ENCODE measurements at places on chromosomes 3 and 15.
A peak's percentile ranks its signal among the peaks of the same experiment; 100 is the strongest.

- no peaks in the 10 kb centered on the region for H3K36me3 ChIP-seq
- no peak overlapping the region for H3K4me3 ChIP-seq
- H3K27me3 ChIP-seq = peaks cover 10% of the 10 kb centered on the region
These were observed 32.0 kb upstream of the CCDC80 start for GRCh38 chr3:112672716-112673541.

DNA sequence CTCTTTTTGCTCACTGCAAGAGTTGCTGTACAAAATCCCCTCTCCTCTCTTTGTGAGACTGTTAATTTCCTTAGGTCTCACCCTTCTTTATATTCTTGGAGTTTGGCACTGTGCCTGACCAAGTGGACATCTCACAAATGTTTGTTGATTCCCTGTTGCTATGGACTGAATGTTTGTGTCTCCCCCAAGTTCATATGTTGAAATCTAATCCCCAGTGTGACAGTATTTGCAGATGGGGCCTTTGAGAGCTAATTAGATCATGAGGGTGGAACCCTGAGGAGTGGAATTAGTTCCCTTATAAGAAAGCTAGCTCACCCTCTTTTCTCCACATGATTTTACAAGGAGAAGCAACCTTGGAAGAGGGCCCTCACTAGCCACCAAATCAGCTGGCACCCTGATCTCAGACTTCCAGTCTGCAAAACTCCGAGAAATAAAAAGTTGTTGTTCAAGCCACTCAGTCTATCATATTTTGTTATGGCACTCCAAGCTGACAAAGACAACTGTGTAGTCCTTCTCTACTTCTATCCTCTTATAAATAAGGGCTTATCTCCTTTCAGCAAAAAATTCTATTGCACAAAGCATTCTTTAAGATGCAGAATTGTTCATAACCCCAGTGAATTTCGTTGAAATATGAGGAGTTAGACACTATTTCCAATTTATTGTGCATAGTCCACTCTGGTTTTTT lies 65.5 kb upstream of the NPHP3 start:
- peaks cover 7% of the 10 kb centered on the region for H3K27me3 ChIP-seq
- no peaks in the 10 kb centered on the region for H3K4me1 ChIP-seq
- H3K27ac ChIP-seq = no peak overlapping the region
- no peak for DNase-seq
- H3K4me3 ChIP-seq = no peak overlapping the region

- H3K36me3 ChIP-seq = peaks cover 5% of the 10 kb centered on the region
- H3K27me3 ChIP-seq = no peaks in the 10 kb centered on the region
- no peak for DNase-seq
- peaks cover 28% of the 10 kb centered on the region for H3K4me1 ChIP-seq
- H3K4me3 ChIP-seq = no peak overlapping the region
These were observed 33.7 kb downstream of the FLNB start for GRCh38 chr3:58041826-58042324.

GRCh38 chr15:71562251-71562650 lies 248.1 kb upstream of the NR2E3 start:
- no peaks in the 10 kb centered on the region for H3K4me1 ChIP-seq
- H3K27me3 ChIP-seq = peaks cover 8% of the 10 kb centered on the region
- H3K4me3 ChIP-seq = no peak overlapping the region
- no peak for DNase-seq

DNA sequence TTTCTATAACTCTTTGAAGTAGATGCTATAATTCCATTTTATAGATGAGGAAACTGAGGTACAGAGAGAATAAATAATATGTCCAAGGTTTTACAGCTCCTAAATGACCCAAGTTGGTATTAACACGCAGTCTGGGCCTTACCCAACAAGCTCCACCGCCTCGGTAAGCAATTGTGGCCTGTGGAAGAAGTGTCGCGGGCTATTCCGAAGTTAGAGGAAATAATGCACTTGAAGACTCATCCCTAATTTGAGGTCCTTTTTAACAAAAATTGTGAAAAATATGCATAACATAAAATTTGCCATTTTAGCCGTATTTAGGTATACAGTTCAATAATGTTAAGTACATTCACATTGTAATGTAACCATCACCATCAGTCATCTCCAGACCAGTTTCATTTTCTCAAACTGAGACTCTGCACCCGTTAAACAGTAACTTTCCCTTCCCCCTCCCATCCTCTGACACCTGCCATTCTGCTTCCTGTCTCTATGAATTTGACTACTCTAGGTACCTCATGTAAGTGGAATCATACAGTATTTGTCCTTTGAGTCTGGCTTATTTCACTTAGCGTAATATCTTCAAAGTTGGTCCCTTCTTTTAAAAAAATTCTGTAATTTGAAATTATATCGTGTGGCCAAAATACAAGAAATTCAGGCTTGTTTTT lies 18.2 kb downstream of the IDH3A start:
- DNase-seq = peak; percentile 47
- peak overlapping the region; percentile 7 for H3K4me3 ChIP-seq
- no peaks in the 10 kb centered on the region for H3K27me3 ChIP-seq
- no peak overlapping the region for H3K27ac ChIP-seq
- H3K4me1 ChIP-seq = peaks cover 26% of the 10 kb centered on the region

GRCh38 chr3:30286811-30287210 lies 319.6 kb upstream of the TGFBR2 start:
- H3K27me3 ChIP-seq = no peaks in the 10 kb centered on the region
- H3K36me3 ChIP-seq = no peaks in the 10 kb centered on the region
- no peak overlapping the region for H3K27ac ChIP-seq
- peaks cover 12% of the 10 kb centered on the region for H3K4me1 ChIP-seq

GRCh38 chr3:4748701-4749378 lies 230.4 kb upstream of the BHLHE40 start:
- H3K27me3 ChIP-seq = no peaks in the 10 kb centered on the region
- peaks cover 17% of the 10 kb centered on the region for H3K4me1 ChIP-seq
- H3K4me3 ChIP-seq = no peak overlapping the region
- H3K36me3 ChIP-seq = peaks cover 37% of the 10 kb centered on the region
- DNase-seq = no peak

DNA sequence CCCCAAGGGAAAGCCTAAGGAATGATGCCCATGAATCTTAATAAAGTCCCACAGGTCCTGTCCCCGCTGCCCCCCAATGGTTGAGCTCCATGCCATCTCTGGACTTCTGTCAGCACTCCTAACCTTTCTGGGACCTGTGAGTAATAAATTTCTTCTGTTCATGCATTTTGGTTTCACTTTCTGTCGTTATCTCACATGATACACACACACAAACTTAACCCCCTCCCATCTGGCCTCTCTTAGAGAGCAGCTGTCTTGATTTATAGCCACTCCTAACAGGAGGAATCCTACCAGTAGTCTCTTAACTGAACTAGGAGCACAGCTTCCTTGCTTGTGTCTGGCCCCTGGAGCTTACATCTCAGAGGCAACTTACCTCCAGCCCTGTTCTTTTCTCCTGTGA lies 82.7 kb upstream of the SELENOK start:
- no peak overlapping the region for H3K4me3 ChIP-seq
- DNase-seq = no peak
- no peaks in the 10 kb centered on the region for H3K4me1 ChIP-seq
- no peak overlapping the region for H3K27ac ChIP-seq
- peaks cover 9% of the 10 kb centered on the region for H3K36me3 ChIP-seq
- peaks cover 7% of the 10 kb centered on the region for H3K27me3 ChIP-seq

- H3K27ac ChIP-seq = no peak overlapping the region
- no peak for DNase-seq
- H3K4me3 ChIP-seq = no peak overlapping the region
- no peaks in the 10 kb centered on the region for H3K27me3 ChIP-seq
- peaks cover 31% of the 10 kb centered on the region for H3K4me1 ChIP-seq
These were observed 3.2 kb downstream of the DVL3 start for GRCh38 chr3:184158404-184158803.

- H3K27me3 ChIP-seq = peaks cover 15% of the 10 kb centered on the region
- H3K36me3 ChIP-seq = no peaks in the 10 kb centered on the region
- H3K4me1 ChIP-seq = no peaks in the 10 kb centered on the region
- no peak overlapping the region for H3K27ac ChIP-seq
These were observed 274.8 kb downstream of the THSD4 start for GRCh38 chr15:71390096-71390495.

GRCh38 chr15:52220251-52220650 lies 29.1 kb upstream of the GNB5 start:
- H3K27me3 ChIP-seq = no peaks in the 10 kb centered on the region
- H3K4me3 ChIP-seq = no peak overlapping the region
- H3K36me3 ChIP-seq = peaks cover 7% of the 10 kb centered on the region
- DNase-seq = no peak

- DNase-seq = no peak
- H3K27me3 ChIP-seq = peaks cover 1% of the 10 kb centered on the region
- no peak overlapping the region for H3K27ac ChIP-seq
These were observed 44.2 kb upstream of the C2CD4B start for GRCh38 chr15:62209322-62209721.

- H3K4me1 ChIP-seq = no peaks in the 10 kb centered on the region
- no peaks in the 10 kb centered on the region for H3K36me3 ChIP-seq
- H3K27me3 ChIP-seq = no peaks in the 10 kb centered on the region
- DNase-seq = no peak
These were observed 767.7 kb upstream of the ALCAM start for GRCh38 chr3:104598848-104599511.

GRCh38 chr3:150308037-150308319 lies 100.1 kb upstream of the TSC22D2 start:
- H3K36me3 ChIP-seq = no peaks in the 10 kb centered on the region
- H3K27me3 ChIP-seq = peaks cover 13% of the 10 kb centered on the region
- no peak overlapping the region for H3K4me3 ChIP-seq
- no peak overlapping the region for H3K27ac ChIP-seq
- no peak for DNase-seq

DNA sequence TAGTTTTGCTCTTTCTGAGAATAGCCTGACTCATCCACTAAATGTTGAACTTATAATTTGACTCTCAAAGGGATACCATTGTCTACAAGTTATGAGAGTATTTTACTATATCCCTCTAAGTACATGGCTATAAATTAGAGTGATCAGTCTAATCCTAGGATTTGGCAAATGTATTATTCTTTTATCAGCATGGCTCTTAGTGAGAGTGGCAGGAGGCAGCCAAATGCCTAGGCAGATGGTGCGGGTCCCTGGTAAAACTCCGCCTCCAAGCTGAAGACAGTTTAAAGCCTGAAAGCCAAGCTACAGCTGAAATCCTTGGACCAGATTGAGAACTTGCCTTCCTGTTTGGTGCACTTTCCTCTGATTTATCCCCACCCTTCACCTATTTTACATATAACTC lies 631.8 kb downstream of the SQOR start:
- H3K27ac ChIP-seq = no peak overlapping the region
- H3K4me3 ChIP-seq = no peak overlapping the region
- no peak for DNase-seq
- H3K27me3 ChIP-seq = peaks cover 2% of the 10 kb centered on the region
- H3K4me1 ChIP-seq = no peaks in the 10 kb centered on the region

DNA sequence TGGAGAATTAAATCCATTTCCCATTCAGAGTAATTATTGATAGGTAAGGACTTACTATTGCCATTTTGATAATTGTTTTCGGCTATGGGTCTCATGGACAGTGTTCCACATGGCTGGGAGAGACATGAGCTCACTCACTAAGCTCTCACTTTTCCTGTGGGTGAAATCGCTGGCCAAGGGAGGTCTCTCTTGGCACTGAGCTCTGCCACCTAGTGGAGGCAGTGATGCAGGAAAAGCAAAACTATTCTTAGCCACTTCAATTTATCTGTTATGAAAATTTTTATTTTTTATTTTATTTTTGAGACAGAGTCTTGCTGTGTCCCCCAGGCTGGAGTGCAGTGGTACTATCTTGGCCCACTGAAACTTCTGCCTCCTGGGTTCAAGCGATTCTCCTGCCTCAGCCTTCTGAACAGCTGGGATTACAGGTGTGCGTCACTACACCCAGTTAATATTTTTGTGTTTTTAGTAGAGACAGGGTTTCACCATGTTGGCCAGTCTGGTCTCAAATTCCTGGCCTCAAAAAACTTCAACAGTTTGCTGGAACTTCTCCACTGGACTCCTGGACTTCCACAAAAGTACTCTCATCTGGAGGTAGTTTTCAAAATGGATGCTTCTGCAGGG lies 4.7 kb upstream of the RNF13 start:
- H3K4me3 ChIP-seq = no peak overlapping the region
- H3K4me1 ChIP-seq = peaks cover 8% of the 10 kb centered on the region
- no peaks in the 10 kb centered on the region for H3K27me3 ChIP-seq
- no peaks in the 10 kb centered on the region for H3K36me3 ChIP-seq

DNA sequence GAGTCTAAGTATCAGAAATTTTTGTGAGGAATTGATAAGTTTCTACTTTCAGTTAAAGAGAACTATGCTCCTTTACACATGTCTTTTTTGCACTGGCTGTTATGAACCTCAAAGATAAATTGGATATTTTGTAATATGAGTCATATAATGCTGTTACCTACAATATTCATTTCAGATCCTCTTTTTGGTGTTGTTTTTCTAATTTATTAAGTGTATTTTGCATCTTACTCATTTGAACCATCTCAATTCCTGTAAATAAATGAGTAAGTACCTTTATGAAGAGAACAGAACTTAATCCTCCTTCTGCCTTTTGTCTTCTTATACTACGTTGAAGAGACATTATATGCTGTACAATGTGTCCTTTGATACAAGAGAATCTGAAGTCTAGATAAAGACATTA lies 74.4 kb downstream of the ZIC1 start:
- no peak for DNase-seq
- H3K27ac ChIP-seq = no peak overlapping the region
- no peak overlapping the region for H3K4me3 ChIP-seq

DNA sequence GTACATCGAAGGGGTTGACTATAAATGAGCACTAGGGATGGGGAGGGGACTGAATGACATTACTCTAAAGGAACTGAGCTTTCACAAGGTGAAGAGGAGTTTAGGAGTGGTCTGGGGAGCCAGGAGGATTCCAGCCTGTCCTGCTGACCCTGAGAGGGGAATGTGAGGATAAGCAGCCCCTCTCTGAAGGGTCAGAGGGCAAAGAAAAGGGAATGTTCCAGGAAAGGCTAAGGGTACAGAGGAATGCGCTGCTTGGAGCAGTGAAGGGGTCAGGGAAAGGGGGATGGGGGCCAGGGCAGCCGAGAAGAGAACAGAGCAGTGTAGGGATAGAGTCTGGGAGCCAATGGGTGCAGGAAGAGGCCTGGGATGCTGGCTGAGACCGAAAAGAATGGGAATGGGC lies 28.0 kb upstream of the TPM1 start:
- peaks cover 5% of the 10 kb centered on the region for H3K4me1 ChIP-seq
- DNase-seq = no peak
- H3K36me3 ChIP-seq = no peaks in the 10 kb centered on the region
- peaks cover 14% of the 10 kb centered on the region for H3K27me3 ChIP-seq
- H3K27ac ChIP-seq = peak overlapping the region; percentile 9

DNA sequence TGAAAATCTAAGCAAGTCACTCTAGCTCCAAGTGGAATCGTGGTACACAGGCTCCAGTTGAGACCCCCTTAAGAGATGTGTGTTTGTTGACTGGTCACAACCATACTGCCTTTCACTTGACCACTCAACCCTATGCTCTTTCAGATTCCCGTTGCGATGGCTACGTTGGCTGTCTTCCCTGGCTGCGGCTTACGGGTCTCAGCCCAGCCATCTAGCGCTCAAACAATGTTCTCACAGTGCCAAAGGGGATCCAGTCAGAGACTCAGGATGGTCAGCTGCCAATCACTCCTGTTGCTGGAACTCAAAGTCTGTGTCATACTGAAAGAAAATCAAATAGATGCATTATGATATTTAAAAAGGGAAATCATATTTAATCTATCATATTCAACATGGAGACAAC lies 237.6 kb downstream of the ITPR1 start:
- H3K4me1 ChIP-seq = no peaks in the 10 kb centered on the region
- H3K27me3 ChIP-seq = no peaks in the 10 kb centered on the region
- H3K4me3 ChIP-seq = no peak overlapping the region
- H3K36me3 ChIP-seq = peaks cover 48% of the 10 kb centered on the region
- H3K27ac ChIP-seq = no peak overlapping the region
